NCI-H2081 treated with DMSO at 0.1 percent for 48 hours (cell line): ENCODE measurements at places on chromosomes 2 and 18.

DNA sequence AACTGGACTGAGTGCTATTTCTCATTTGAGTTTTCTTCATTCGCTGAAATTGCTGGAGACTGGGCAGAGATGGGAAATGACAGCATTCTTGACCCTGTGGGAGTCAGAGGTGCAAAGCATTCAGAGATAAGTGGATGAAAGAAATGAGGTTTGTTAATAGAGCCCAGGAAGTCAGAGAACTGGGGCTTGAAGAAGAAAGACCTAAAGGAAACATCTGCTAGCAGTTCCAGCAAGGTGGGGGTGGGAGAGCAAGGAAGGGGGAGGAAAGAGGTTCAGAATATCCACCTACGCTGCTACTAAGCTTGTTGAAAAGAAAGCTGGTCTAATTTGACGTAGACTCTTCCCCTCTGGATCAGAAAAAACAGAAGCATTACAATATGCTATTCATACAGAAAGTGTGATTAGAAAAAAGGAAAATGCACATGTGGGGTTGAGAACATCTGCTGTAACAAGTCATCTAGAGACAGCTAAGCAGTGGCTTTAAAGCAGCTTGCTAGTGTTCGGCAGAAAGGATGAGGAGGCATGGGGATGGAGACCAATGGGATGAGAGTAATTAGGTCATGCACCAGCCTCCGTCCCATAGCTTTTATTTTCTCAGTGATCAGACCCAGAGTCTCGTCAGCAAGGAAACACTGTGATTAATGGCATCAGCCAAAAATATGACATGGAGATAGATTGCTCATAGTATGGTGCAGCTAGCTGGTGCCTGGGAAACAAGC is 29.7 kb downstream of the NAB1 start:
- DNase-seq = no peak

DNA sequence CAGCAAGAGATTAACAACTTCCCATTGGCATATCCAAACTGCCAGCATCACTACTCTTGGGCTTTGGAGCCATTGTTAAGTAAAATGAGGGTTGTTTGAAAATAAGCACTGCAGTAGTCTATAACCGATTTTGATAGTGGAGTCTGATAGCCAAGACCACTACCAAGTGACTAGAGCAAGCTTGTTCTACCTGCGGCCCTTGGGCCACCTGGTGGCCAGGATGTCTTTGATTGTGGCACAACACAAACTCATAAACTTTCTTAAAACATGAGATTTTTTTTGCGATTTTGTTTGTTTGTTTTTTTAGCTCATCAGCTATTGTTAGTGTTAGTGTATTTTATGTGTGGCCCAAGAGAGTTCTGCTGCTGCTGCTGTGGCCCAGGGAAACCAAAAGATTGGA is 11.0 kb downstream of the UBE2E3 start:
- DNase-seq = no peak

DNA sequence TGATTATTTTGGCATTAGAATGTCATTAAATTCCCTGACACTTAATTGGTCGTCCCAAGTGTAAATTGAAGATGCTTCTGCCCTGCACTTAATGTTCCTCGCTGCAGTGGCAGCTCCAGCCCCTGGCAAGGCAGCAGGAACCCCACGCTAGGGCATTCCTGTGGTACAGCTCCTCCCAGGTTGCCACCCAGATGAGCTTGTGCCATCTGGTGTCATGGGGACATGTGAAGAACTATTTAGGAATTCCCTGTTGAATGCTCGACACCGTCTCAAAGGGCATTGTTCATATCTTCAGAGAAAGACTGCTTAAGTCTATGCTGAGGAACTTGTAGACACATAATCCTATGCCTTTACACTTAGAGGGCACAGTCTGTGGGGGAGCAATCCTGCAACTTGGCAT is 38.9 kb downstream of the BCL2L11 start:
- no peak for DNase-seq

DNA sequence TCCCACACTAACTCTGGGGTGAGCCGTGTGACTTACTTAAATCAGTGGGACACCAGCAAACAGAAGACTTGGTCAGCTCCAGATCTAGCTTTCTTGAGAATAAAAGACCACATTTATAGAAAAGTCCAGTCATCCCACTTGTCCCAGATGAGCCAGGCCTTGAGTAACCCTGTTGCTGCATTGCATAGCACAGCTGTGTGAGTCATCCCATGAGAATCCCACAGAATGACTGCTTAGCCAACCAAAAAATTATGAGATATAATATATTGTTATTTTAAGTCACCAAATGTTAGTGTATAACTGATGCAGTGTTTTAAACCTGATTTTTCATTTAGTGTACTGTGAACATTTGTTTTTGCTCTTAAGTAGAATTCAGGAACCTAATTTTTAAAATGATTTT is 94.2 kb upstream of the FSHR start:
- DNase-seq = no peak

- no peak for DNase-seq
Observed at GRCh38 chr18:10053861-10054260, 140.0 kb downstream of the VAPA start.

DNA sequence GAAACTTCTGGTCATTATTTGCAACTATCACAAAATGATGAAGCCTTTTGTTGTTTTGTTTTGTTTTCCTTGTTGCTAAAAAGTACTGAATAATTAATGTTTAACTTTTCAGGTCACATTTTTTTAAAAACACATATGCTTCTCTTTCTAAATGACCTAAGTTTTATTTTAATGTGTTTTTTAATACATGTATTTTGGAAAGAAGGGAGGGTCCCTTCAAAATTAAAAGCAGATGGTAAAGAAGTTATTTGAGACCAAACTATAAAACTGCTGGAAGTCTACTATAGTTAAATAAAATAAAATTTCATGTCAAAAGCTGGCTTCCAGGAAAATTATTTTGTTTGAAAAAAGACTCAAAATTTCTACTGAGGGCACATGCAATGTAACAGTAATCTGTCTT is 39.5 kb upstream of the ASNSD1 start:
- DNase-seq = no peak

DNA sequence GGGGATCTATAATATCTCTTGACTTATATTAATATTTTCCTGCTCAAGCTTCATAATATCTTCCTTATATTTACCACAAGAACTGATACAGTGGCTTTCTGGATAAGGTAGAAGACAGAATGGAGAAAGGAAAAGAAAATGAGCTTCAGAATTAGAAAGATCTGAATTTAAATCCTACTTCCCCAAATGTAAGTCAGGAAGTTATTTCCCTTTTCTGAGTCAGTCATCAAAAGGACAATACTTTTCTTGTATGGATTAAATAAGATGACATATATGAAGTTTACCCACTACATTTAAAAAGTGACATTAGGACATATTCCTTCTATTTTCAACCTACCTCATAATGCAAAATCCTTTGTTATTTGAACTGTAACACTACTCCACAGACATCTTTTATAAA is 19.0 kb downstream of the KRCC1 start:
- no peak for DNase-seq

DNA sequence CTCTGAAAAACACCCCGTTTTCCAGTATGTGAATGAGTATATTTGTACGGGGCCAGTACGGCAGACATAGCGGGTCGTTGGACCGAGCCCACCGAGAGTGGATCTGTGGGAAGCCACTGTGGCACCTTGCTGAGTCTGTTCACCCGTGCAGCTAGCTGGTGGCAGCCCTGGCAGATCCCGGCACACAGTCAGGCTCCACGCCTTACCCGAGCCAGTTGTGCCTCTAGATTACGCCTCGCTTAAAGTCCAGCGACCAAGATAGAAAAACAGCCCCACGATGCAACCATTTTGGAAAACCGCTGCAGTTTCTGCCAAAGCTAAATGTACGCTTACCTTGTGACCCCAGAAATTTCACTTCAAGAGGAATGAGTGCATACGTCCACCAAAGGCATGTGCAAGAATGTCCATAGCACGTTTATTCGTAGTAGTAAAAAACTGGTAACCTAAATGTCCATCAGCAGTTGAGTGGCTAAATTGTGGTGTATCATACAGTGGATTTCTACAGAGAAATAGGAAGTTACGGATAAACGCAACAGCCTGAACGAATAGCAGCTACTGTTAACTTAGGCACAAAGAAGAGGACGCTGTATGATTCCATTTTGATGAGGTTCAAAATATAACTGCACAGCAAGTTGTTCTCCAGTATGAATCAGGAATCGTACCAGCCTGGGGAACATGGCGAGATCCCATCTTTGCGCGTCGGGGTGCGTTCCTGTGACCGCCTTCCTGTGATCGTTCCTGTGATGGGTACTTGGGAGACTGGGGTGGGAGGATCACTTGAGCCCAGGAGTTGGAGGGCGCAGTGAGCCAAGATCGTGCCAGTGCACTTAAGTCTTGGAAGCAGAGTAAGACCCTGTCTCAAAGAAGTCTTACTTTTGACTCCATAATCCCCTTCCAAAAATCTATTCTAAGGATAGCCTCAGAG is 688 bp upstream of the WDR33 start:
- no peak for DNase-seq

- DNase-seq = no peak
Observed at GRCh38 chr2:62831729-62832128, 126.2 kb downstream of the EHBP1 start.

GRCh38 chr18:37261246-37261840 is 304.3 kb downstream of the CELF4 start:
- no peak for DNase-seq

DNA sequence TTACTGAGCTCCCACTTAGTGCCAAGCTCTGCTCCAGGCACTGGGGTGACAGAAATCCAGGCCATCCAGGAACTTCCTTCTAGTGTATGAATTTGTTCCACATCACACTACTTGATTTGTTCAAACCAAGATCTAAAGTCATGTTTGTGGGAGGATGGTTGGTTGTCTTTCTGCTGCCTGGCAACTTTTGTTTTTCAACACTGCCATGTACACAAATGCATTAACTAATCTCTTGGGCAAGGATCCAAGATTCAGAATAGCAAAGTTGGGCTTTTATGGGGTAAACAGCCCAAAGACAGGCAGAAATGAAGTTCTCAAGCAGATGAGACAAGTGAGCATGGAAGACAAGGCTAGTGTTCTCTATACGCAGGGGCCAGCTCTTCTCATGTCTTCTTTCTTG is 53.4 kb upstream of the PROKR1 start:
- no peak for DNase-seq

- no peak for DNase-seq
Observed at GRCh38 chr2:214547931-214548330, 137.1 kb downstream of the VWC2L start.

DNA sequence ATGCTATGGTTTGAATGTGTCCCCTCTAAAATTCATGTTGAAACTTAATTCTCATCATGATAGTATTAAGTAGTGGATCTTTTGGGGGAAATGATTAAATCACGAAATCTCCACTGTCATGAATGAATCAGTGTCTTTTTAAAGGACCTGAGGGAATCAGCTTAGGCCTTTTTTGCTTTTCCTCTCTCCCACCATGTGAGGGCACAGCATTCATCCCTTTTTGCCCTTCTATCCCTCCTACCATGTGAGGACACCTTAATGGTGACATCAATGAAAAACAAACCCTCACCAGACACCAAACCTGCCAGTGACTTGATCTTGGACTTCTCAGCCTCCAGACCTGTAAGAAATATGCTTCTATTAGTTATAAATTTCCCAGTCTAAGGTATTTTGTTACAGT is 247.1 kb upstream of the UBE2E3 start:
- no peak for DNase-seq

DNA sequence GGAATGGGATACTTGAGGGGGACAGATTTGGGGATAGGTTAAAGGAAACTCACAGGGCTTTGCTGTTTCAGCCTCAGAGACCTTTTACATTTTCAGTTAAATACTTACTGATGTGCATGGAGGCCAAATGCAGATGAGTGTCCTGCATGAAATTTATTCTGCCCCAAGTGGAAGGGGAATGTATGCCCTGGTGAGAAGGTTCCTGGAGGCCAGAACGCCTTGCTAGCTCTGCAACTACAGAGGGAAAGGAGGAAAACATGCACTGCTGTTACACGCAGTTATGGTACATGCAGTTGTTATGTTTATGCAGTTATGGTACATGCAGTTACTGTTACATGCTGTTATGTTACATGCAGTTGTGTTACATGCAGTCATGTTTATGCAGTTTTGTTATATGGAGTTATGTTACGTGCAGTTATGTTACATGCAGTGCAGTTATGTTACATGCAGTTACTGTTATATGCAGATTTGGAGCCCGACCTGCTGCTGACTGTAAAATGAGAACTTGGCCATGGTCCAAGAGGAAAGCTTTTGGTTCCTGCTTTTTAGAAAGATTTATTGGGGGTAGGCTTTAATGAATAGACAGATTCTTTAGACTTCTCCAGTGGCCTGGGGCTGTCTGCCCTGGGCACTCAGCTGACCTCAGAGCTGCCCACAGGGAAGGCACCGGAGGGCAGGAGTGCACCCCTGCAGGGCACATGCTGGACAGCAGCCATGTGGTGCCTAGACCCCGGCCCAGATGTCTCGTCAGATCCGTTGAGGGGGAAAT is 84.1 kb downstream of the LDLRAD4 start:
- DNase-seq = no peak

DNA sequence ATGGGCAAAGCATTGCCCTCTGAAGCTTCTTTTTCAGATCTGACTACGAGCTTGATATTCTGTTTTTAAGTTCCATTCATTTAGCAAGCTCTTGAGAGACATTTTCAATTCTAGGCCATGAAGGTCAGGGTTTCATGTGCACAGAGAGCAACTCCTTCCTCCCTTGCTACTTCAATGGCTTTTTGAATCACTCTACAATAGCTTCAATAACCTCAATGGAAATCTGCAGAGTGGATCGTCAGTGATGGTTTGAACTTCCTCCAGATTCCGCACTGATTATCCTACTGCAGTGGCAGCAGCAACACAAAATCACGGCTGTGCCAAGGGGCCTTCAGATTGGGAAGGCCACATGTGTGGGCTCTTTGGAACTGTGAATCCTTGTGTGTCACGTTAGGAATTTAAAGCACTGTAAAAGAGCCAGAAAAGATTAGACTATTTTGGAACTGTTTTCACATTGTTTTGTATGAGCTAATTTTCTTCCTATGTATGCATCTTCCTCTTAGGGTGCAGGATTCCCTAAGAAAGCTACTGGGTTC is 88.4 kb upstream of the MGAT4A start:
- no peak for DNase-seq

DNA sequence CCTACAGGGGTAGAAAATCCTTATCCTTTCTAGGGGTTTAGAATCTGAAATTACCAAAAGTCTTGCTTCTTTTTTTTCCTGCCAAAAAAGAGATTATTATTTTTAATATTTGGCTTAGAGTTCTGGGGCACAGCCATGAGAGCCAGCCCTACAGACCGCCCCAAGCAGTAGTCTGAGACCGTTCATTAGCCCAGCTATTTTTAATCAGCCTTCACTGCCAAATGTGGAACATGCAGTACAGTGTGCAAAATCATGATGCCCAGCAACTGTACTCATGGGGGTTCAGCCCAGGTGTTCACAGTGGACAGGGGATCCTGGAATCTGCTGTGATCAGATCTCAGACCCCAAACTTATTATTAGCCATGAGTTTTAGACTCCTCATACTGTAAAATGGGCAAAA is 60.4 kb downstream of the GRB14 start:
- no peak for DNase-seq

- DNase-seq = no peak
Observed at GRCh38 chr2:209549589-209549988, 125.7 kb downstream of the MAP2 start.

GRCh38 chr2:29343830-29344229 is 228.6 kb downstream of the CLIP4 start:
- no peak for DNase-seq

- no peak for DNase-seq
Observed at GRCh38 chr2:49167131-49167530, 12.8 kb upstream of the FSHR start.

GRCh38 chr2:162072976-162073887 is 783 bp downstream of the DPP4 start:
- no peak for DNase-seq

- no peak for DNase-seq
Observed at GRCh38 chr2:150598383-150598782, 110.9 kb upstream of the RND3 start.

- DNase-seq = no peak
Observed at GRCh38 chr2:222756362-222756831, 84.9 kb downstream of the MOGAT1 start.
